T-helper 2 cell (primary cell): ENCODE measurements at places on chromosomes 3 and 15.
A peak's percentile ranks its signal among the peaks of the same experiment; 100 is the strongest.

DNA sequence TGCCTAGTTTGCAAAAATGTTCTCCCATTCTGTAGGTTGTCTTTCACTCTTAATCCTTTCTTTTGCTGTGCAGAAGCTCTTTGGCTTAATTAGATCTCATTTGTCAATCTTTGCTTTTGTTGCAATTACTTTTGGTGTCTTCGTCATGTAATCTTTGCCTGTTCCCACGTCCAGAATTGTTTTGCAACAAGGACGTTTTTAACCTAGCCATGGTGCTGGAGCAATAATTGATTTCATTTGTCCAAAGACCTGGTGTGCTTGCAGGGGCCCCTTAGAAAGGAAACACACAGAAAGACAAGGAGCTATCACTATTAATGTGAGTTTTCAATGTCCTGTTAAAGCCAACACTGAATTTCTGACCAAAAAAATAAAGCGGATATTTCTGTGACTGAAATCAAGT lies 89.1 kb upstream of the GALNT15 start:
- DNase-seq, result no peak

DNA sequence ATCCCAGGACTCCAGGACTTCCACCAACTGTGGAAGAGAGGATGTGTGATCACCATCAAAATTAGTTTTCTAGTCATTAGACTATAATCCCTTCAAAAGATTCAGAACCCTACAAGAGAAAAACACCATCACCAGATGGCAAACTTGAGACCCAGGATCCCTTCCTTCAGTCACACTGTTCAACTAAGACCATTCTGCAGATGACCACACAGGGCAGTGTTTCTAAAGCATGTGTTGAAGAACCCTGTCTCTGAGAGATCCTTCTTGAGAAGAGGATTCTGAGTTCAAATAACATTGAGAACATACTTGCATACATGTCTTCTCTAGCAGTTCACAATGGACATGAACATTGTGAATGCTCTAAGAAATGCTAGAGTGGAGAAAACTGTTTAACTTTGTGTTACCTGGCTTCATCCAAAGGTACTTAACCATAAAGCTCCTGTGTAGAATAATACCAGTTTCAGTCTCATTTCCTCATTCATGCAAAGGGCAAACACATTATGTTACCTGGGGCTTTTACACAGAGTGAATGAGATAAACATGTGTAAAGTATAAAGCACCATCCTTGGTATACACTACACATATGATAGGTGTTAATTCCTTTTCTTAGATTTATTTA lies 2.4 kb upstream of the ADGRG7 start:
- no peak for DNase-seq

DNA sequence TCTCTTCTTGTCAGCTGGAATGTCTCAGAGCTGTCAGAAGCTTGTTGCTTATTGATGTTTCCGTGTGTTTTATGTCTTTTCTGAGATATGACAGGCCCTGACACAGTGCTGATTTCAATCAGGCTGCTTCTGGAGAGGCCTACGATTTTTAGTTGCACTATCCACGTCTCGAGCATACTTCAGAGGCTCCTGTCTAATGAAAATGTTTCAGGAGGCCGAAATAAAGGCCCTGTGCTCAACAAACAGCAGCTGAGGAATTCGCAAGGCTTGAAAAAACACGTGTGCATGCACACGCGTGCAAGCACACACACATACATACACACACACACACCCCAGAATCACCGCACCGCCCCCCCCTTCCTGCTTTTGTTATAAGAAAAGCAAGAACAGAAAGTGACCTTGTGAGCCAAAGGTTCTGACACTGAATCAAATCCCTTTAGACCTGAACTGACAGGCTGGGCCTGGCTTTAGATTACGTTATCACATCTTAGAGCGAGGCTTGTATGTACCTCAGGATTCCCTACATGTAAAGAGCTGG lies 296.6 kb downstream of the NR2F2 start:
- no peak for DNase-seq

- DNase-seq, result no peak
Observed at GRCh38 chr3:4045756-4046155, 246.5 kb downstream of the LRRN1 start.

DNA sequence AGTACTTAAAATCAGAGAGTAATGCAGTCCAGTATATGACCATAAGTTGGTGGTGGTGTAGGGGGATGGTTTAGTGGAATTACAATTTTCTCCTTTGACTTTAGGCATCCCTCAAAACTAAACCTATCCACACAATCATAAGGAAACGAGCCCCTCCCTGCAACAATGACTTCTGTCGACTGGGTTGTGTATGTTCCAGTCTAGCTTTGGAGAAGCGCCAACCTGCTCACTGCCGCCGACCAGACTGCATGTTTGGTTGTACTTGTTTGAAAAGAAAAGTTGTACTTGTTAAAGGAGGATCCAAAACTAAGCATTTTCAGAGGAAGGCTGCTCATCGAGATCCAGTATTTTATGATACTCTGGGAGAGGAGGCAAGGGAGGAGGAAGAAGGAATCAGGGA lies 52.8 kb downstream of the MGA start:
- DNase-seq, result no peak

DNA sequence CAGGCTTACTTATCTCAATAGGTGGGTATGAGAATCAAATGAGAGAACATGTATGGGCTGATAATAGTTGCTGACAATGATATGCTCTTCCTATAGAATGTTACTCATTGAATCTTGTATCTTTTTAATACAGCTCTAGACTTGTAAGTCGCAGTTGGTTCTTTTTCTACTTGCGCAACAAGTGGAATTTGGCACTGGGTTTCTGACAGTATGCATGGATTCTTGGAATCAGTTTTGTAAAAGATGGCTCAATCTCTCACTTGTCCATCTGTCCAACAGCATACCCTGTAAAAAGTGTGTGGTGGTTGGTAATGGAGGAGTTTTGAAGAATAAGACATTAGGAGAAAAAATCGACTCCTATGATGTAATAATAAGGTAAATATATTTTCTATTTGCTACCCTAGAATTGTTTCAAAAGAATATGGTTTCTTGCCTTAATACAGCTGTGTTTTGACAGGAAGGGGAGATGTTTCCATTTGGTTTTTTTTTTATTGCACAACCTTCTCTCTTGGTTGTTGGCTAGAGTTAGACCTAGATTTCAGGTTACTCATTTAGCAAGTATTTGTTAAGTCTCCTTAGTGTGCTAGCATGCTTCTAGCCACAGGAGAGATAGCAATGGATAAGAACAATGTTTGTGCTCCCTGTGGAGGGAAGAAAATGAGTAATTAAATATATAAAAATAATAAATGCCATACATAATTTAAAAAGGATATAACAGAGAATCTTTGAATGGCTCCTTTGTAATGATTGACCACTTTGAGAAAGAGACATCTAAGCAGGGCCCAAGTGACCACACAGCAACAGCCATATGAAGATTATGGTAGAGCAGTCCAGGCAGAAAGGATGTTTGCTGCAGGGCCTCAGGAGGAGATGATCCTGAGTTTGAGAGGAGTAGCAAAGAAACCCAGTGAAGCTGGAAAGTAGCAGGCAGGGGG lies 21.8 kb downstream of the ST3GAL6 start:
- peak; percentile 62 for DNase-seq

GRCh38 chr3:195468841-195469240 lies 26.0 kb upstream of the ACAP2 start:
- no peak for DNase-seq

DNA sequence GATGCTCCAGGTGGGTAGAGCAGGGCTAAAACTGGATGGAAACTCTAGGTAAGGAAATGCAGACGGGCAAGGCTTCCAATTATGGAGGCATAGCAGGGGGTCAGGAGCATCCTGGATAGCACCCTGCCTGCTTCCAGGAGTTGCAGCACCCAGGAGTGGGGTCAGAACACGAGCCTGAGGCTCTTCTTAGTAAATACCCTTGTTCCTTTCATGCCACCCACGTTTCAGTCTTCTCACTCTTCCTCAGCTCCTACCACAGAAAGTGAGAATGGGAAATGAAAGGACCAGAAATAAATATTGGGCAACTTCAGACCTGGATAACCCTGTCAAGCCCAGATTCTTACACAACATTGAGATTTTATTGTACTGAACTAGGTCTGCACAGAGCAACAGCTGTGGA lies 16.4 kb downstream of the CCR1 start:
- no peak for DNase-seq

GRCh38 chr15:25797936-25798901 lies 64.9 kb downstream of the ATP10A start:
- no peak for DNase-seq

- no peak for DNase-seq
Observed at GRCh38 chr3:38497031-38497430, 891 bp downstream of the EXOG start.

GRCh38 chr3:29275309-29275708 lies 5.6 kb upstream of the RBMS3 start:
- DNase-seq, result no peak

GRCh38 chr3:141426404-141427034 lies 58.2 kb downstream of the ZBTB38 start:
- no peak for DNase-seq

- DNase-seq, result no peak
Observed at GRCh38 chr15:59751552-59752413, 62.7 kb upstream of the BNIP2 start.

DNA sequence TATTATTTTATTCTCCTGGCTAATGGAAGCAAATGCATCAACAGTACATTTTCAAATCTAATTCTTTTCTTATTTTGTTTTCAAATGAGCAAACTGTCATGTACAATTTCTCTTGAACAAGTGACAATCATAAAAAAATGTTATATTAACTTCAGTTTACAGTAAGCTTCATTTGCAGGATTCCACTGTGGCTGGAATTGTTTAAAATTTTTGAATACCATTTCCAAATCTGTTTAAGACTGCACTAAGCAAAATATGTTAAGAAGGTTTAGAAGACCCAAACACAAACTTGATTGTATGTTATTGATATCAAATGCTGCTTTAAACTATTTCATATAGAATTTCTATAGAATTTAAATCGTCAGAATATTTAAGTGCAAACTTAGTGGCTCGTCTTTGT lies 92.8 kb downstream of the ZNF280D start:
- no peak for DNase-seq

GRCh38 chr3:69588170-69588569 lies 151.1 kb upstream of the MITF start:
- DNase-seq, result no peak

- no peak for DNase-seq
Observed at GRCh38 chr15:89628806-89629715, 26.2 kb downstream of the KIF7 start.

DNA sequence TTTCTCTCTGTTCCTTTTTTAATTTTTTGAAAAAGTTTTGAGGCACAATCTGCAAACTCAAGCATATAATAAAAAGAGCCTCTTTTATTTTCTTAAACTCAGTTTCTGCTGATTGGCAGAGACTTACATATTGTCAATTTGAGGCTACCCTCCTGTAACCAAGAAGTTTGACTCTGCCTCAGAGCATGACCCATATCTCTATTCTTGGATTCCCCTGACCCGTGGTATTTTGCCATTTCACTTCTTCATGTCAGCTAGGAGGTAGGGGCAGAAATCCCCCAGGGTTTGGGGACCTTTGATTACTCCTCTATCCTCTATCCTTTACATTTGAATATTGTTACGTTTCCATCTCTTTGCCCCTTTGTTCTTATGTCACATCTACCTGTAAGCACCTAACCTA lies 479.1 kb upstream of the ALCAM start:
- DNase-seq, result no peak

GRCh38 chr3:89340408-89340807 lies 233.0 kb downstream of the EPHA3 start:
- no peak for DNase-seq

DNA sequence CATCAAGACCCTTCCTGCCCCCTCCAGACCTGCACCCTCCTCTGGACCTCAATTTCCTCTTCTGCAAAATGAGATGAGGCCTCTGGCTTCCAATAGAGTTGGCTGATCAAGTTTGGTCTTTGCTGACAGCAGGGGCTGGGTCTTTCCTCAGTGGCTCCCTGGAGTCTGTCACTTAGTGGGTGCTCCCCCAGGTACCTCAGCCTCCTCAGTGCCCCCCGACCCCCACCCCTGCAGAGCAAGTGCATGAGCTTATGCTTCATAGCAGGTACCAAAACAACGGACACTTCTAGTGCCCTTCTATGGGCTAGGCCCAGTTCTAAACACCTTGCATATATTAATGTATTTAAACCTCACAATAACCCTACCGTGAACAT lies 6.9 kb upstream of the PLXND1 start:
- no peak for DNase-seq
